ENCODE measurements at places on chromosomes 6 and 20.

DNA sequence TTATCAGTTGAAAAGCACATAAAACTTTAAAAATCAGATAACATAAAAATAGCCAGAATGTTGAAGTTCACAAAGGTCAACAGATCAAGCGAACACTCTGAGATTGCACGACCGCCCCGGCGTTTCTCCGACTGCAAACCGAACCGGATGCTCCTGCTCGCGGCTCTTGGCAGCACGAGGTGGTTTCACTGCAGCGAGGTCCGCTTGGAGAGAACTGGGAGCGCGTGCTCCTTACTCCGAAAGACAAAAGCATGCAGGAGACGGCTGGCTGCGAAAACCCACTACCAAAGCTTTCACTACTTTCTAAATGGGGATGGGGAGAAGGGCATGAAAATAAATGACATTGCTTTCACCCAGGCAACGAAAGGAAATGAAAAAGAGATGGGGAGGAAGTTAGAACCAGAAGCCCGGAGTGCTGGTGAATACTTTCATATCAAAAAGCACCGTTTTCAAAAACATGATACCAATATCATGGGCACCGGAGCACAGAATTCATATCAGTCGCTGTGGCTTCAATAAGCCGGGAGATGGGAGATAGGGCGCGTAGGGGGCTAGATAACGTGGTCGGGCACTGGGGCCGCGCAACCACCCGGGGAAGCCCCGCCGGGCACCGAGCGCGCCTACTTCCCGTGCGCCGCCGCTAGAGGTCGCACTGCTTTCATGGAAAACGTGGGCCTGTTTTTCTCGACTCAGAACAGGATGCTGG, 8.3 kb upstream of the ANKRD60 start:
- peak; percentile 90 for DNase-seq

- DNase-seq, result peak; percentile 96
Measured at GRCh38 chr20:19828232-19828631, 70.2 kb downstream of the RIN2 start.

DNA sequence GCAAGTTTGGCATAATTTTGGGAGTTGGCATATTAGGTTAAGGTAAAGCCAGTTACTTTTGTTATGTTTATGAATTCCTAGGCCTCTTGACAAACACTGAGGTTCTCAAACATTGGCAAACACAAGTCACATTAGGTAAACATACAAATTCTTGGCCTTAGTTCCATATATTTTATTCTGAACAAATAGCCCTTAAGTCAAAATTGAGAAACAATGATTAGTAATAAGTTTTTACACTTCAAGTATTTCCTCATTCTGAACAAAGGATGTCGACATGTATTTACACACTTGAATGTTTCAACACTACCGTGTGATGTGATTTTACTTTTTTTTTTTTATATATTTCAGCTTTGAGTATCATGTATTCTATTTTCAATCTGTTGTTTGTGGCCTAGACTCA, 3.8 kb upstream of the ECHDC1 start:
- DNase-seq, result no peak

GRCh38 chr6:53446151-53446550, 97.4 kb upstream of the ELOVL5 start:
- no peak for DNase-seq

- no peak for DNase-seq
Measured at GRCh38 chr6:108653949-108654348, 93.2 kb downstream of the FOXO3 start.

DNA sequence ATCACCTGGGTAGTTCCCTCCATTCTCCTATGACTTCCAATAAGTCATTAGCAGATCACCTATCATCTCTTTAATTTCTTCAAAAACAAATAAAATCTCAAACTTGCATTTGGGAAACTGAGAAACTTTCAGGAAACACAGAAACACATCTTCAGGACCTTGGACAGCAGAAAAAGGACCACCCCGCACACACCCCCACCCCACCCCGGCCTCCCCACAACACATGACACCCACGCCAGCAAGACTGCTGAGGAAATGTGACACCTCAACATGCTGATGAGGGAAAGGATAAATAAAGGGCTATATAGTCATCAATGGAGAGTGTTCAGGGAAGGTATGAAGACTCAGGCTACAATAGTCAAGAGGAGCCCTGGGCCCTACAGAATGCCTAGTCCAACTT, 15.6 kb upstream of the TRIM39 start:
- no peak for DNase-seq

DNA sequence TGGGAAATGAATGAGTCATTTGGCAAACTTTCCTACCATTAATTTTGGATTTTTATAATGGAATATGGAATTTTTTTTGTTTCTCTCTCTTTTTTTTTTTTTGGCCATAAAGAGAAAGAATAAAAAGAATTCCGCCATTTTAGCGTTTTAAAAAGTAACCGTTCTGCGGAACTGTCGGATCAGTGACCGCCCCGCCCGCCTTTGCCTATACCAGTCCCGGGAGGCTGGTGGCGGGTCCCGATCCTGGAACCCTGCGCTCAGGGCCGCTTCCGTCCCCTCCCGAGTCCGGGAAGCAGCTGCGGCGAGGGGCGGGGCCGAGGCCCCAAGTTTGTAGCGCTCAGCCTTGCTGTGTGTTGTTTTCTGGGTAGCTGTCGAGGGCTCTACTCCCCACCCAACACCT, 609 bp downstream of the L3MBTL1 start:
- DNase-seq, result no peak

DNA sequence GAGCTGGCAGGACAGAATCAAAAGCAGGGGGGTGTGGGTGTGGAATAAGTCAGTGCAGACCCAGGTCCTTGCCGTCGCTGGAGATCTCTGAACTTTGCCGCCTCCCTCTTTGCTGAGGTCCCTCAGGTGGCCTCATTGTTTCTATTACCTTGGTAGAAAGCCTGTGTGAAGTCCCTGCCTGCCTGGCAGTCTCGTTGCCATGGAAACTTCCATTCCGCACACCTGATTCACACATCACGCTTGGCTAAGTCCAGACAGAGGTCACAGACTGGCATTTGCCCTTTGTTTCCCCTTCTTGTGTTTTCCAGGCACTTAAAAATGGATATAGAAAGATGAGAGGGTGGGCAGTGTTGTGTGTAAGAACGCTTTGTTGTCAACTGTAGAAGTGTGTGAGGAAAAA, 260.6 kb downstream of the PRL start:
- DNase-seq, result no peak

DNA sequence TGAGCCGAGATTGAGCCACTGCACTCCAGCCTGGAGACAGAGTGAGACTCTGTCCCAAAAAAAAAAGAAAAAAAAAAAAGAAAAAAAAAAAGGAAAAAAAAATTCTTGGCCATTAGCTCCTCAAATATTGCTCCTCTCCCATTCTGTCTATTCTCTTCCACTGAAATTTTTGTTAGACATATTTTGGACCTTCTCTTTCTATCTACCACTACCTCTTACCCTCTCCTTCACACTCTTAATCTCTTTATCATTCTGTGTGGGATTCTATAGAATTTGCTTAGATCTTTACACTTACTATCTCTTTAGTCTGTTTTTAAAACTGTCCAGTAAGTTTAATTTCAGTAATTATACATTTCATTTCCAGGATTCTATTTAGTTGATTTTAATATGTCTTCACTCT, 85.0 kb downstream of the IRAK1BP1 start:
- DNase-seq, result no peak

GRCh38 chr6:64072686-64073085, 437.1 kb downstream of the PHF3 start:
- peak; percentile 24 for DNase-seq

- no peak for DNase-seq
Measured at GRCh38 chr20:58744836-58745235, 52.2 kb downstream of the NPEPL1 start.
